ENCODE measurements at places on chromosomes 2 and 18.

DNA sequence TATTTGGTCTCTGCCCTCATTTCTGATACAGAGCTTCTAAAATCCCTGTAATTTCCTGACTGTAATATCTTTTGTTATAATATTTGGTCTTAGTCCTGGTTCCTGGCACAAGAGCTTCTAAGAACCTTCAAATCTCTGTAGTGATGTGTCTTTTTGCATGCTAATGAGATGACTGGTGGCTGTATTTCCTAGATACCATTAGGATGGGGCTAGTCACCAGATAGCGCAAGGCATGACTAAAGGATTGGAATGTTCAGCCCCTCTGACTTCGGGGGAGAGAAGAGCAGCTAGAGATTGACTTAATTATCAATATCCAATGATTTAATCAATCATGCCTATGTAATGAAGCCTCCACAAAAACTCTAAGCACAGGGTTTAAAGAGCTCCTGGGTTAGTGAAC is 620.8 kb upstream of the ACVR2A start:
- DNase-seq, result no peak

GRCh38 chr2:37561615-37562569 is 109.5 kb downstream of the CDC42EP3 start:
- DNase-seq, result no peak

- DNase-seq, result peak; percentile 40
Observed at GRCh38 chr2:229921101-229921891, 513 bp downstream of the TRIP12 start.

DNA sequence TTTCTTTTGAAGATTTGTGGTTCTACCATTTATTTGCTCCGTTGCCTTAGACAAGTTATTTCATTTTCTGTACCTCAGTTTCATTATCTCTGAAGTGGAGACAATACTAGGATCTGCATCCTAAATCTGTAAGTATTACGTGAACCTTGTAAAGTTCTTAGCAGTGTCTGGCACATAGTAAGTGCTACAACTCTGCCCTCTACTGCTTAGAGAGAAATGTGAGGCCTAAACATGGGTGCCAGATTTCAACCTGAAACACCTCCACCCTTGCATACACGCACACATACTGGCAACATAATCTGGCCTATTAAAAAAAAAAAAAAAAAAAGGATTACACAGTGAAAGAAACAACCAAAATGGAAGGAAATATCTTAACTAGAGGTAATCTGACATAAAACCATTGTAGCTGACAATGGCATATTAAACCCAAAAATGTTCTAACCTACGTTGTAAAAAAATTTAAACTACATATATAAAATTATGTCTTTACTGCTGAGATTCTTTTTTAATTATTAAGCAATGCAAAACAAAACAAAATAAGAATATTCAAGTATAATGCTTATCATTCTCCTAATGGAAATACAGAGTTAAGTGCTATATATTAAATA is 132.6 kb downstream of the MAP2 start:
- peak; percentile 31 for DNase-seq

GRCh38 chr2:33373986-33374385 is 102.5 kb upstream of the RASGRP3 start:
- no peak for DNase-seq

DNA sequence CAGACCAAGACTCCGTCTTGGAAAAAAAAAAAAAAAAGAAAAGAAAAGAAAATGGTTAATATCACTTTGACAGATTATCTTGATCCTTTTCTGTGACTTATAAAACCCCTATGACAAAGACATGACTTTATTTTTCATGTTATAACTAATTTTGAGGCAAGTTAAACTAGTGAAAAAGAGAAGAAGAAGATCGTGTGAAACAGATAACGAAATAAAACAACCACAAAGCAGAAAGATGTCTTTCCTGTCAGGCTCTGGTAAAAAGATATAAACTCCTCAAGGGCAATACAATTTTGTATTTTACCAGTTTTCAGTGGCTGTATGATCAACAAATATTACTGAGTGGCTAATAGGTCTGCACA is 13.4 kb upstream of the RBMS1 start:
- DNase-seq, result no peak

GRCh38 chr2:99864561-99865553 is 277.5 kb downstream of the AFF3 start:
- DNase-seq, result no peak

DNA sequence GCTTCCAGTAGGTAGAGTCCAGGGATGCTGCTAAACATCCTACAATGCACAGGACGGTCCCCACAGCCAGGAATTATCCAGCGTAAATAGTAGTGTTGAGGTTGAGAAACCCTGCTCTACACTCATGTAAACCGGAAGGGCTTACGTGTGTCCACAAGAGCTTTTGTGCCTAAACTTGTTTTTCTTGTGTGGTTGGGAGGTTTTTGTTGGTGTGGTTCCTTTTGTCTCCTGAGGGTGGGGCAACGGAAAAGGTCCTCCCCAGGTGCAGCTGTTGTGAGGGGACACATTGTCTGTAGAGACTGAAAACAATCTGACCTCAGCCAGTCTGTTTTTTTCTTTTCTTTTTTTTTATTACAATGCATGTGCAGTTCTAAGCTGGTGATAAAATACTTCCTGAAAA is 72.7 kb upstream of the MGAT5 start:
- DNase-seq, result peak; percentile 90

GRCh38 chr2:61471905-61472805 is 1.3 kb upstream of the USP34 start:
- peak; percentile 37 for DNase-seq

DNA sequence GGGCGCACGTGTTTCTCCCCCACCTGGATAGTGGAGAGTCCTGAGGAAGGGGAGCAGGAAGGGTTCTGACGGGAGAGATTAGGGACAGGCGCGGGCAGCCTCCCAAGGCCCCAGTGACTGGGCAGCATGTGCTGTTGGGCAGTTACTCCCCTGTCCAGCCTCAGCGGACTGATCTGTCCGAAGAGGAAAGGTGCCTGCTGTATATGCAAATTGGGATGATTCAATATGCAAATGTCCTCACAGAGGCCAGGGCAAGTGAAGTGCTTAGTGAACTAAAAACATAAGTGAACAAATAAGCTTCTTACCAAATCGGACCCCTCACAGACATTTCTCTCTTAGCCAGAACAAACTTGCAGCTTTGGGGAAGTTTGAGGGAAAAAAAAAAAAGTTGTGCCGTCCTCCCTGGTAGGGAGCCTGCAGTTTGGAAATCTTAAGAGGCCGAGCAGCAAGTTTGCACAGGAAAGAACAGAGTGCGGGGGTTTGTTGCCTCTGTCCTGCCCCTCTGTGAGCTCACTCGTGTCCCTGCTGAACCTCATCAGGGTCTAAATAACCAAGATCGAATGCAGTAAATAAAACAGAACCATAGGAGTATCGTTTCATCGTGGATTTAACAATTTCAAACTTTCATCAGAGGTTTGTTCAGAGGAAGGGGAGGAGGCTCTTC is 141.4 kb downstream of the KCTD1 start:
- no peak for DNase-seq

GRCh38 chr18:62407660-62408059 is 82.5 kb downstream of the TNFRSF11A start:
- no peak for DNase-seq

- DNase-seq, result no peak
Observed at GRCh38 chr2:200430017-200430416, 79.9 kb downstream of the KCTD18 start.

GRCh38 chr18:79018911-79019310 is 39.3 kb downstream of the SALL3 start:
- no peak for DNase-seq

GRCh38 chr2:26185304-26185928 is 12.5 kb downstream of the GAREM2 start:
- no peak for DNase-seq

DNA sequence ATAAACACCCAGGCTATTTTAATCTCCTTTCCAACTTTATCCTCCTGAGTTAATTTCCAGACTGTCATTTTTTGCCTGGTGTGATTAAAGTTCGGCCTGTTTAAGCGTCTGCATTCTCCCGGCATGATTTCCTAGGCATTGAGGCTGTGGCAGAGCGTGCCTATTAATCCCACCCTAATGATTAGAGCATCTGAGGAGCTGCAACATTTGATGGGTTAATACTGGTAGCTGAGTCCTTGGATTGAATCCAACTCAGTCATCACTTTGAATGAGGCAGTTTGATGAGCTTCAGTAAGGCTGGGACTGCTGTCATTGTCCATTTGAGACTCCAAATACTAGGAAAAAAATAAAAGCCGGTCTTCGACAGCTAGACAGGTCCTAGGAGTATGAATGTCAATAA is 882.5 kb downstream of the SLC4A3 start:
- no peak for DNase-seq

DNA sequence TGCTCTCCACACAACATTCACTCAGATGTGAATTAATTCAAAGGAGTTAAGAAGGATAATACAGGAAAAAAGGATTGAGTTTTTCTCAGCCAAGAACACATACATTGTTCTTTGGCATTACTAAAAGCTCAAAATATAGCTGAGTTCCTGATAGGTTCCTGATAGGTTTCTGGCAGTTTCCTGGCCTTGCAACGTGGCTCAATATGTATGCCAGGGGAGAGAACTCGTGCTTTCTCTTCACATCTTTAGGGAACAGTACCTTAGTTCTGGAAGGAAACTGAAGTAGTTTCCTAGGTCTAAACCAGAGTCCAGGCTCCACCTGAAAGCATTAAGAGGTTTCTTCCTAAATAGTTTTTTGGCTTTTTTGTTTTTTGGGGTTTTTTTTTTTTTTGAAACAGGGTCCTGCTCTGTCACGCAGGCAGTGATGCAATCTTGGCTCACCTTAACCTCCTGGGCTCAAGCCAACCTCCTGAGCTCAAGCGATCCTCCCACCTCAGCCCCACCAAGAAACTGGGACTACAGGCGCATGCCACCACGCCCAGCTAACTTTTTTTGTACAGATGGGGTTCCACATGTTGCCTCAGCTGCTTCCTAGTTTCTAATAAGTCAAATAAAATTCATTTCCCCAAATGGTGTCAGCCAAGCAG is 42.8 kb downstream of the ESCO1 start:
- DNase-seq, result no peak

DNA sequence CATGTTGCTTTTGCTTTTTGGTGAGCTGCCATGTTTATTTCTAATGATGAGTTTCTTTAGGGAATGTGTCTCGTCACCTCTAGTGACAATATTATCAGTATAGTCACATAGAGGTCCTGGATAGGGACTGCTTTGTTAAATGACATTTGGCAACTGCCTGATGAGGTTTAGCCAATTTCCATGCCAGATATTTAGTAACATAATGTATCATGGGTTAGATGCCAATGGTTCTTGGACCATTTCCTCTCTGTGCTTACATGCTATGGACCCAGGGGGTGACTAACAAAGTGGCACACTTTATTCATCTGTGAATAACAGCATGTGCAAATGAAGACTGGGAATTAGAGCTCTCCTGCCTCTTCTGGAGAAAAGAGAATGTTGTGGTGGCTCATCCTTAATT is 56.2 kb upstream of the RAB27B start:
- no peak for DNase-seq

DNA sequence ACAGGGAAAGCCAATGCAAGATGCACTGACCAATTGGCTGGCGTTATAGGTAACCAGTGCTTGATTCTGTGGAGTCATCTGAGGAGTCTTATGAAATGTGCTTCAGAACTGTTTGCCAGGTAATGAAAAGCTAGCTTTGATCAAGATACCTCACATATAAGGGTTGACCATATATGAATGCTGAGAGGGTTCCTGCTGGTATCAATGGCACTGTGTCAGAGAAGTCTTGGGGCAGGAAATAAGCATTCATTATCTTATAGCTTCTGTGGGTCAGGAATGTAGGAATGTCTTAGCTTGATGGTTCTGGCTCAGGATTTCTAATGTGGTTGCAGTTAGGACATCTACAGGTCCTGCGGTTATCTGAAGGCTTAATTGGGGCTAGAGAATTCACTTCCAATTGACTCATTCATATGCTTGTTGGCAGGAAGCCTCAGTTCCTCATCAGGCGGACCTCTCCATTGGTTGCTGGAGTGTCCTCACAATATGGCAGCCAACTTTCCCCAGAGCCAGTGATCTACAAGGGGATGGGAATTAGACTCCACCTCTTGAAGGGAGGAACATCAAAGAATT is 22.1 kb upstream of the TCF7L1 start:
- DNase-seq, result no peak

DNA sequence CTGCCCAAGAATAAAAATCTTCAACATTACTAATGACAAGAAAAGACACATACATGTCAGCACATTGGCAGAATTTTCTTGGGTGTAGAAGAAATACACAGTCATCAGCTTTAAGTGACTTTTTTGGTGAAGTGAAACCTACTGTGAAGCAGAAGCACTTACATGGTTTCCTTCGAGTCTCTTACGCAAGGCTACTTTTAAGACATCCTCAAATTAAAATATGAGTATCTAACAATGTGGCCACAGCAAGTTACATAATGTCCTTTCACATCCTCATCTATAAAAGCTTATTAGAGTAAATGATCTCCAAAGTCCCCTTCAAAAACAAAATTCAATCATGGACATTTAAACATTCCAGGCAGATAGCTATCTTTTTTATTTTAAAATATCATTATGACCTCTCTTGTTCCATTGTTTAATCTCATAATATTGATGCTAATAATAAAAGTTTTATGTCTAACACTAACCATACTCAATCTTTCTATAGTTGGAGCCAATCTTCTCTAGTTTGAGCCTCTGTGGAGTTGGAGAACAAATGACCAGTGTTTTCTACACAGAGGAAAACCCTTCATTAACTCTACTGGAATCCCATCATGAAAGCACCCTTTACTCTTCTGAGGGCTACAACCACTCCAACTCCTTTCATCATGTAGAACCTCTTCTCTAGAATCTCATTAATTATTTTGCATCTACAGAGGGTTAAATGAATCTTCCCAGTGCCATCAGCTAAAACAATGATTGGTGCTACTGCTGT is 182.2 kb upstream of the ZFP36L2 start:
- peak; percentile 84 for DNase-seq

- DNase-seq, result no peak
Observed at GRCh38 chr2:26081556-26081955, 47.7 kb downstream of the RAB10 start.

DNA sequence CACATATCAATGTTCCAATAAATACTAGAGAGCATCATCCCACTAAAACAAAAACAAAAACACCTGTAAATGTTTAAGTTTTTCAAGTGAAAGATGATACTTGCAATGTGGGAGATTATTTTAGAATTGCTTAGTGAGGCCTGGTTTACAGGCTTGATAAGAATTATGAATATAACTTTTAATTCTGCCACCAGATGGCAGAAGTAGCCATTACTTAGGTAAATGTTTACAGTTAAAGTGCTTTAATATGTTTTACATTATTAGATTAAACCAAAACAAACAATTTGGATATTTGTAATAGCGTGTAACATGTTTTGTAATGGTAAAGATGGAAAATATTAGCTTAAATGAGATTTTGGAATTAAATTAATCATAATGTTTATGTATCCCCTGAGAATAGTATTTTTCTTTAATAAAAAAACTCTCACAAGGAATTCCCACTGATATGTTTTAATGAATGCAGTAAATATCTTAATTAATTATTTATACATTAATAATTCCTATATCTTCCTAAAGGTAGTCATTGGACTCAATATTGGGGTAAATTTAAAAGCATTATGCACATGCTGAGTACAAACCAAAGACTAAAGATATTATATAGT is 522.0 kb downstream of the SPAG16 start:
- peak; percentile 35 for DNase-seq
